ENCODE measurements at places on chromosomes 6 and 20.
A peak's percentile ranks its signal among the peaks of the same experiment; 100 is the strongest.

GRCh38 chr6:131532580-131533039, 40.4 kb upstream of the ARG1 start:
- peak; percentile 52 for DNase-seq

DNA sequence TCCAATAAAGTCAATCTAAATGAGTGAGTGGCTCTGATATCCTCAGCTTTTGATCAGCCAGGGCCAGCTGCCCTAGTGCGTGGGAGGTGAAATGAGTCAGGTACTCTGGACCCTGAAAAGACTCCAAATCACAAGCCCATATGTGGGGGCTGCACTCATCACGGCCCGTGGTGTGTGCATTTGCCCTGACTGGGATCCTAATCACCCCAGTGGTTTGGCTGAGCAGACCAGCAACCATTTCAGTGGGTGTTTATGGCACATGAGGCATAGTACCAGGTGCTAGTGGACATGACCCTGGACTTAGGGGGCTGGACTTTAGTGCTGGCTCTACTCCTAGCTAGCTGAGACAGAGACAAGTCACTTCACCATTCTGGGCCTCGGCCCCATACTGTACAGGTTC, 39.4 kb downstream of the SCML4 start:
- no peak for DNase-seq

- DNase-seq, result no peak
Measured at GRCh38 chr6:91433660-91434534, 847.0 kb upstream of the MAP3K7 start.

- no peak for DNase-seq
Measured at GRCh38 chr6:90382760-90383159, 86.1 kb upstream of the BACH2 start.

- DNase-seq, result no peak
Measured at GRCh38 chr6:166737261-166737660, 110.2 kb upstream of the RPS6KA2 start.

GRCh38 chr20:62850333-62850974, 11.2 kb downstream of the TCFL5 start:
- DNase-seq, result no peak

GRCh38 chr6:119308048-119308570, 41.5 kb downstream of the MAN1A1 start:
- peak; percentile 17 for DNase-seq

- DNase-seq, result no peak
Measured at GRCh38 chr20:25295386-25296093, 47.7 kb downstream of the PYGB start.

DNA sequence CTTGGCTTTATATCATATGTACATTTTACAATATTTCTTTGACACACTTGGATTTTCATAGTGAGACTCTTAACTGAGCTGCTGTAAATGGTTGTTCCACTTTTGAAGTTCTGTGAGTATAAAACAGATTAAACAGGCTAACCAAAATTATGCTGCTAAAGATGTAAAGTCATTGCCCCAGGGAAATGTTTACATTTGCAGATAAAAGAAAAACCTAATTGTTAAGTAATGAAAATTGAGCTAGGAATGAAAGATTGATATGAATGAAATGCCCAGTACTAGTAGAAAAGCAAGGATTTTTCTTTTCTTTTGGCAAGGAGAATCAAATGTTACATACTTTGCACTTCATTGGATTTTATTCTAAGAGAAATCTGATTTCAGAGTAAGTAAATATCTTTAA, 159.4 kb downstream of the IMPG1 start:
- DNase-seq, result no peak

DNA sequence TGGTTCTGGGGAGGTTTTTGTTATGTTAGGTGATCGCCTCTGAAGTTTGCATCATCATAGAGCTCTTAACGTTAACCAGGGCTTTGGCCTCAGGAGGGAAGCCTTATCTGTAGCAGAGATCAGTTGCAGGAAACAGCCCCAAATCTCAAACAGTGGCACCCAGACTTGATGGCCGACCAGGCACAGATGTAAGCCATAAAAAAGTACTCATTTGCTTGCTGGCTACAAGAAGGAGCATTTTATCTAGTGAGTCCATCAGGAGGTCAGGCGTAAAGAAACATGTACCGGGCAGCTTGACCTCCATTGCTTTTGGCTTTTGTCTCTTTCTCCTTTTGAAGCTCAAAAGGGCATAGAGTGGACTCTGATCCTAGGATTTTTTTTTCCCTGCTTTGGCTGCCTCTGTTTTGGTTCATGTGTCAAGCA, 122.3 kb downstream of the CCDC170 start:
- no peak for DNase-seq

GRCh38 chr6:11514672-11515071, 22.9 kb upstream of the TMEM170B start:
- DNase-seq, result no peak

DNA sequence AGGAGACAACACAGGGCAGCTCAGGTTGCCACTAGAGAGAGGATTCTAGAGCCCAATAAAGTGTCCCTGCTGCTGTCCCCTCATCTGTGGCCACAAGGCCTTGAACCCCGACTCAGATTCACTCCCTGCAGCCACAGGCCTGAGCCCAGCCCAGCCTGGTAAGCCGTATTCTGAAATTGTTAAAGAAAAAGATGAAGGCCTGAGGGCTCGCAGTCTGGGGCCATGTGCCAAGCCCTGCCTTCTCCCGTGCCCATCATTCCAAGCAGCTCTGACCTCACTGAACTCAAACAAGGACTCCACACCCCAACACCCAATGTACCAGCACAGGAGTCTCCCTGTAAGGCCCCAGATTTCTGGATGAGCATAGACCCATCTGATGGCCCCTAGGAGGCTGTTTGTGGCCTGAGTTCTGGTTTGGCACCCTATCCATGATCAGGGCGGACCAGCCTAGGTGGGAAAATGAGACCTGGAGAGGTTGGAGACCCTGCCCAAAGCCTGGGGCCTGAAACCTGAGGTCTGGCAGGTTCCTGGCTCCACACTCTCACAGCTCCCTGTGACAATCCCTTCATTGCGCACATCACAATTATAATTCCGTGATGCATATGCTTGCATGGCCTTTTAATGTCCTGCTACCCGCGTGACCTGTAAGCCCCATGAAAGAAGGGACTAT, 62.0 kb upstream of the TOP1 start:
- DNase-seq, result no peak

DNA sequence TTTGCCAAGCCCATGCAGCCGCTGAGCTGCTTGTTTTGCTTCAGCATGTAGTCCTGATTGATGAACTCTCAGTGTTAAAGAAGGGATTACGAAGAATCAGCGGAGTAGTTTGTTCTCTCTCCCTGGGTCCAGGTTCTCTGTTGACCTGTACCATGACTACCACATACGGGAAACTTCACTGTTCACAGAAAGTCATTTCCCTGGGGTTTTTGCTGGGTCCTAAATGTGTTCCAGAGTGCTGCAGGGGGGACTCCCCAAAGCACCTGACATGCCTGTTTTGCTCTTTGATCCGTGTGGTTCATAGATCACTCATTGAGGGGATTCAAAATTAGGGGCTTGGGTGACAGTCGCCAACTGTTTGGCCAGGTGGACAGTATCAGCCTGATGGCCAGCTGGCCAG, 5.5 kb downstream of the LSM14B start:
- no peak for DNase-seq

DNA sequence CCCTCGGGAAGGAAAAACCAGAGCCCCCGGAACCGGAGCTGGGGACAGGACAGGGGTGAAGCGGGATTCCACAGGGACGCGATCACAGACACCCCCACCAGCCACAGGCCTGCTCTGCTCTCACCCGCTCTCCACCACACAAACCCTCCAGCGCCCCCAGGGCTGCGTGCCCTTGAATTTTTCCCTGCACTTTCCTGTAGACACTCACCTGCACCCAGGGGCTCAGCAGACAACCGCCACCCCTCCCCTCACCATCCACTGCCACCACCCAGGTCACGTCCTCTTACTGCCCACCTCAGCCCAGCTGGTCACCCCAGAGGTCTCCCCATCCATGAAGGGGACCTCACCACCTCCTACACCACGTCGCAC, 631 bp downstream of the ULBP2 start:
- DNase-seq, result no peak

DNA sequence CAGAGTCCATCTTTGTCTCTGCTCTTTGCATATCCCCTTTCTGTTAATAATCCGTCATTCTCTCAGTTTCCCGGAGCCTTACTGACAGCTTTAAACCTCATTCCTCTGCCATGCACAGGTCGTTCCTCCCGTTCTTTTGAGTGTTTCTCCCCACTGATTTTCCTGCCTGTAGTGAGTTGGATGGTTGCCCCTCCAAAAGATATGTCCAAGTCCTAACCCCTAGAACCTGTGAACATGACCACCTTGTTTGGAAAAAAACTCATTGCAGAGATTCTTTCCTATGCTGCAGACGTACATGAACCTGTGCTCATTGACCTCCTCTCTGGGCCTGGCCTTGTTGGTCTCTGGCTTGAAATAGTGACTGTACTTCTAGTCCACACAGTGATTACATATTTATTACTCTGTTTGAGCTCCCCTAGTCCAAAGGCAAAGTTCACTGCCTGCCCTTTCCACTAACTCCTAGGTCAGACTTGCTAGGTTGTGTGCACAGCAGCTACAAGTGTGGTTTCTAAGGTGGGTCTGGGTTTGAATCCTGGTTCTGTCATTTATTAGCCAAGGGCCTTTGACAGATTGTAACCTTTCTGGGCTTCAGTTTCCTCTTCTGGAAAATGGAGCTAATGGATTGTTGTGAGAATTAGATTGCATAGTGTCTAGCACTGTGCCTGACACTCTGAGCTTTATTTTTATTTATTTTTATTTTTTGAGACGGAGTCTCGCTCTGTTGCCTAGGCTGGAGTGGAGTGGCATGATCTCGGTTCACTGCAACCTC, 29.3 kb downstream of the PPARD start:
- DNase-seq, result no peak

GRCh38 chr20:32762754-32763201, 593 bp downstream of the DNMT3B start:
- no peak for DNase-seq

GRCh38 chr6:167291623-167292300, 647 bp downstream of the UNC93A start:
- DNase-seq, result no peak

DNA sequence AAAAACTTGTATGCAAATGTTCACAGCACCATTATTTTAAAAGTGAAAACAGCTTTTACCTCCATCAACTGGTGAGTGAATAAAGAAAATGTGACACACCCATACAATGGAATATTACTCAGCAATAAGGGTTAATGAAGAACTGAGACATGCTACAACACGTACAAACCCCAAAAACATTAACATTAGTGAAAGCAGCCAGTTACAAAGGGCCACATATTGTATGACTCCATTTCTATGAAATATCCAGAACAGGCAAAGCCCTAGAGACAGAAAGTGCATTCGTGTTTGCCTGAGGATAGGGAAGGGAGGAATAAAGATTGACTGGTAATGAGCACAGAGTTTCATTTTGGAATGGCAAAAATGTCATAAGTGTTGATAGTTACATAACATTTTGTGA, 21.5 kb downstream of the EPM2A start:
- no peak for DNase-seq

- no peak for DNase-seq
Measured at GRCh38 chr6:32852844-32853540, 512 bp downstream of the TAP1 start.

DNA sequence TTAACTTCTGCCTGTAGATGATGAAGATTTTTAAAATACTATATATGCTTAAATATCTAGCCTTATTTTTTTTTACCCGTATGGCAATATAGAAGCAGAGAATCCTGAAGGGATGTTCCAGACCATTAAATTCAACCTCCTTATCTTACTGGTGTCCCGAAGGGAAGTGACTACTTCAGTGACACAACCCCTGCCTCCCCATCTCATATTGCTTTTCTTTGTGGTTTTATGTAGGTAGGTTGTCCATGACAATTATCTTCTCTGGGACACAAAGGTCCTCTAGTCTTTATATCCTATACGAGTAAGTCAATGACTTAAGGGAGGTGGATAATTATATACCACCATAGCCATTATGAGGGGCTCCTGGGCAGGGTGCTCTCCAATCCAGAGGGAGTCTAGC, 57.4 kb upstream of the EMILIN3 start:
- no peak for DNase-seq

GRCh38 chr6:47977314-47977713, 133.7 kb downstream of the PTCHD4 start:
- no peak for DNase-seq

DNA sequence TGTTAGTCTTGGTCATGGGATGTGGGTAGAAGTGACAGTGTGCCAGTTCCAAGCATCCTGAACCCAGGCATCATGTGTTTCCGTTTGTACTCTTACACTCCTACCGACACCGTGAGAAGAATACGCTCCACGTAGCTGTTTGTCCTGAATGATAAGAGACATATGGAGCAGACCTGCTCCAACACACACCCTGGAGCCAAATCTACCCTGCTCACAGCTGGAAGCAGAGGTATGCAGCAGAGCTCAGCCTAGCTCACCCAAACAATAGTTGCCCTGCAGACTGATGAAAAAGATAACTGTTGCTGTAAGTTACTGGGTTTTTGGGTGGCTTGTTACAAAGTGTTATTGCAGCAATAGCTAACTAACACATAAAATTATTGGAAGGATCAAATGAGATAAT, 14.3 kb upstream of the PDSS2 start:
- no peak for DNase-seq

DNA sequence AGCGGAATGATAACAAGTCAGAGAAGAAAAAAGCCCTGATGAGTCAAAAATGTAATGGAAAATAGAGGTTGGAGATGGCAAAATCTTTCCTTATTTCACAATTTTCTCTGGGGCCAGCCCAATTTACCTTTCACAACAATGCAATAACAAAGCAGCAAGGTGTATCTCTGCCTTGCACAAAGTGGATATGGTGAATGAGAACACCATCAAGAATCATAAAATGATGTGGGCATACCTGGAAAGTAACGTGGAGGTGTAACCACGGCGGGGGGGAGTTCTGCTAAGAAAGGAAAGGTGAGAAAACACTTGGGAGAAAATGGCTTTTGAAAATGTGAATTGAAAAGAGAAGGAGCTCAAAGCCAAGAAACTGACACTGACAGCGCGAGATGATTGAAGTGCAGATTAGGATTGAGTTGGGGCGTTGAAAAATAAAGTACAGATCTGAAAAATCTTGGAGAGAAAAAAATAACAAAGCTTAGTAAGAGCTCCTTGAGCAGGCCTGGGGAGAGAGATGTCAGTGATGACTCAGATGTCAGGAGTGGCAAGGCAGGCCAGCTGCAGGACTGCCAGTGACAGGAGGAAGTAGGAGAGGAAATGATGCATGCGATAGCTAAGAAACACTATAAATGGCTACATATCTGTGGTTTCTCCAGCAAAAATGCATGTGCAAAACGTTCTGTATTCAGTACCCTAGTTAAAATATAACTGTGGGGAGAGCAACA, 26.2 kb downstream of the ARHGAP18 start:
- peak; percentile 88 for DNase-seq

GRCh38 chr6:28982476-28983266, 22.4 kb downstream of the ZNF311 start:
- peak; percentile 31 for DNase-seq

Measured in activated CD4-positive, alpha-beta T cell treated with anti-CD3 and anti-CD28 coated beads, Interleukin-2, Interleukin-4, amounts not matched to agents 100 ng/mL and 50 ng/mL, durations not matched to agents 16 hours and 8 hours (primary cell).